ENCODE measurements at places on chromosomes 16 and 17.

GRCh38 chr17:19647697-19648474, 665 bp upstream of the ALDH3A2 start:
- DNase-seq = peak; percentile 75

DNA sequence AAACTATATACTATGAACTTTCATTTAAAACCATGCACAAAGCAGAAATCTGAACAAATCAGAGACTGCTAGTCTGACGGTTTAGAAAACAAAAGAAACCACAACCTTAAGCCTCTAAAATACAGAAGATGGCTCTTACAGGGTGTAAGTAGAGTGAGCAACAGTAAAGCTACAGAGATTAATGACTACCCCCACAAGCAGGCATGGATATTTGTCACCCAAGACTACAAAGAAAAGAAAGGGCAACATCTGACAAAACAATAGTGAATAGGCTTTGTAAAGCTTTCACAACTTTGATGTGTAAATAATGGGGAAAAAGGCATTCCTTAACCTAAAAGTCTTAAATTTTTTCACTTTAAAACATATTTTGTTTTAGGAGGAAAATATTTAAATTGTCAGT, 75.0 kb downstream of the SPAG9 start:
- DNase-seq = no peak

DNA sequence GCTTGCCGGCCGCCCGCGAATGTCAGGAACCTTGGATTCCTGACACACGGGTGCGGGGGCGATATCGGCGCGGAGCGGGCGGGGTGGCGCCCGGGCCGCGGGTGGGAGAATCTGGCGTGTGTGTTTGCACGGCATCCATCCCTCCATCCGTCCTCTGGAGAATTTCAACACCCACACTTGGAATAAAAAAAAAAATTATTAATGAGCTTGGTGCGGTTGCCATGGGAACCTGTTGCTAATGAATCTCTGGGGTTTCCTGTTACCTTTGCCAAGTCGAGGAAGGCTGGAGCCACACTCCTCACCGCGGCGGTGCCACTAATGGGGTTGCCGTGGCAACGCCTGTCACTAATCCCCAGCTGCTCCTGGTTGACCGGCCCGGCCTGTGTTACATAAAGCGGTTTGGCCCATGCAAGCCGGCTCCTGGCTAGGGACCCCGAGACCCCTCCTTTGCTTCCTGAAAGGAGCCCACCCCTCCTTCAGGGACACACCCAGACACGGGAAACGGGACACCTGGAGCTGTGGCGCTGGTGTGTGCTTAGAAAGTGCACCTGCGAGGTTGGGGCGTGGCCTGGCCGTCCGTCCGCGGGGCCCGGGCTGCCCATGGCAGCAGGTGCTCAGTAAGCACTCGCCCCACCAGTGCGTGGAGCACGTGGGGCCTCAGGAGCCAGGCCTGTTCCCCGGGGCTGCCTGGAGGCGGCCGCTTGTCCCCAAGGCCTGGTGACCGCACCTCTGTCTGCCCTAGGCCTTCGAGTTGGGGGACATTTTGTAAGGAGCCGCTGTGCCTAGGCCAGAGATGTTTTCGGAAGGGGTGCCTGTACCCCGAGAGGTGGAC, 14.6 kb downstream of the CACNA1H start:
- no peak for DNase-seq

GRCh38 chr17:36913132-36913531, 24.1 kb upstream of the LHX1 start:
- DNase-seq = no peak

DNA sequence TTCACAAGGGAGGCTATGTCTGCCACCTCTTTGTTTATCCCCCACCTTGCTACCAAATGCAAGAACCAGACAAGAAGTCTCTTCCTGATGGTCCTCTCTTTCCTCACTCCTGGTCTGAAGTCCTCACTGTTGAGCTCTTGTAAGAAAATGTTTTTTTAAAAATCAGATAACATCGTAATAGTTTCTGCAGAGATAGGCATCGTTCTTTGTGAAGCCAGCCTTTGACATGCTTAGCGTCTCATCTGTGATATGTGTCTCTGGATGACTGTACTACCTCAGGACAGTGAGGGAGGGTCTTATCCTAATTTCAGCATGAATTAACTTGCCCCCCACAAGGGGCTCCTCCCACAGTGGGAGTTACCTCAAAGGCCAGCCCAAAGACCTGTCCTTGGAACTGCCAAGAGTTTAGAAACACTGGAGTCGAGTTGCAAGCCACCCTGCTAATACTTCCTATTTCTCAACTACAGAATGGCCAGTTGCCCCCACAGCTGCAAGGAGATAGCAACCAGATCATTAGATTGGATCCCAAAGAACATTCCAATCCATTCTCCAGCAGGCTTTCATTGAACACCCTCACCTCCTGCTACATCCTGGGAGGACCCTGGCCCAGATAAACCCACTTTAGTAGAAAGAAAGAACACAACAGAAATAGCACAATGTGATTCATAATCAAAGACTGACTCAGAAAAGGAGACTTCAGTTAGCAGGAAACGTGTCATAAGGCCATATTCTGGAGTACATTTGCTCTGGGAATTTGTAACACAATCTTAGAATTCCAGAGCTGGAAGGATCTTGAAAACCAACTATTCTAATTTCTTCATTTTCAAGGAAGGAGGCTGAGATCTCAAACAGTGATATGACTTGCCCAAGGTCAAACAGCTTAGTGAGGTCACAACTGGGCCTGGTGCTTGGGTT, 151.0 kb downstream of the IRX3 start:
- DNase-seq = peak; percentile 47

GRCh38 chr16:49860593-49860992, 4.7 kb upstream of the ZNF423 start:
- no peak for DNase-seq

DNA sequence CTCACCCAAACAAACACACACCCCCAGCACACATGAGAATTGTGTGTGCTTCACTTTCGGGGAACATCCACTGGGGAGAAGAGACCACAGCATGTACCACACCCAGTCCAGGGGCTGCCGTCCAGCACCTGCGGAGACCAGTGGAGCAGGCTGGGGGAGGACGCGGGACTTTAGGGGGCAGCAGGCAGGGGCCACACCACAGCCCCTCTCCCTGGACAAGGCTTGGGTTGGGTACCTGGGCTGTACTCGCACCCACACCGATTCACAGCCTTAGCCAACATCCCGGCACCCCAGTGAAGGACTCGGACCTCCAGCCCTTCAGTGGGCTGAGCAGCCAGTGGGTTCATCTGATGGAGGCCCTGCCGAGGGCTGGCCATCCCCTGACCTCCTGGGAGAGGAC, 63.3 kb downstream of the RBFOX3 start:
- DNase-seq = no peak

DNA sequence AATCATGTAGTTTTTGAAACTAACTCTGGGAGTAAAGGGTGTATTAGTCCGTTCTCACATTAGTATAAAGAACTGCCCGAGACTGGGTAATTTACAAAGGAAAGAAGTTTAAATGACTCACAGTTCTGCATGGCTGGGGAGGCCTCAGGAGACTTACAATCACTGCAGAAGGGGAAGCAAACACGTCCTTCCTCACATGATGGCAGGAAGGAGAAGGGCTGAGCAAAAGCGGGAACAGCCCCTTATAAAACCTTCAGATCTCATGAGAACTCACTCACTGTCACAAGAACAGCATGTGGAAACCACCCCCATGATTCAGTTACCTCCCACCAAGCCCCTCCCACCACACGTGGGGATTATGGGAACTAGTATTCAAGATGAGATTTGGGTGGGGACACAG, 256.5 kb upstream of the TNRC6C start:
- DNase-seq = no peak

GRCh38 chr16:10514369-10515055, 65.9 kb downstream of the EMP2 start:
- peak; percentile 76 for DNase-seq

DNA sequence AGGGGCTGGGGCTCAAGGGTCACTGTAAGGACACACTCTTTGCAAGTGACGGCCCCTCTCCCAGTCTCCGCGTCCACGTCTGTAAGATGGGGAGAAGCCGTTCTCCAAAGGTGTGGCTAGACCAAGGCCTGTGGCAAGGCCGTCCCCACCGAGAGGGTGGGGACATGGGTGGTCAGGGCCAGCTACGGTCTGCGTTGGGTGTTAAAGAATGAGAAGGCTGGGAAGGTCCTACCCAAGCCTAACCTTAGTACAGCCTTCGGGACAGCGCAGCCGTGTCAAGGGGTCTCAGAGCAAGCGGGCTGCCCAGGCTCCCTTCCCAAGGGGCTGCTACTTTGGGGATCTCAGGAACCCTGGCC, 1.9 kb downstream of the C1QTNF8 start:
- no peak for DNase-seq

DNA sequence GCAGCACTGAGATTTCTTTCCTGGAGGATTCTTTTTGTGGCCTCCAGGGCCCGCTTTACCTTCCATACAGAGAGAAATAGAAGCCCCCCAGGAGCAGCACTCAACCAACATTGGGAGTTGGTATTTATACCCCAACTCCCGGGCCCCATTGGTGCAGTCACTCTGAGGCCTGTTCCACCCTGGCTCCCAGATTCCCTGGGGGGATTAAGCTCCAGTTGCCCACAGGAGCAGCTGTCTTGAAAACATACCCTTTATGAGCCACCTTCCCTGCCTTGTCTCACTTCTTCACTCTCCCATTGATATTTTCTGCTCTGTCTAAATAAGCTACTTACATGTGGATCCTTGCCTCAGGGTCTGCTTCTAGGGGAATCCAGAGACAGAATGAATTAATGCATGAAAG, 167.8 kb downstream of the KATNIP start:
- DNase-seq = no peak

GRCh38 chr17:17900615-17901520, 64.1 kb upstream of the SREBF1 start:
- peak; percentile 95 for DNase-seq
